SK-MEL-5 (cell line): ENCODE measurements at places on chromosomes 3 and 15.

DNA sequence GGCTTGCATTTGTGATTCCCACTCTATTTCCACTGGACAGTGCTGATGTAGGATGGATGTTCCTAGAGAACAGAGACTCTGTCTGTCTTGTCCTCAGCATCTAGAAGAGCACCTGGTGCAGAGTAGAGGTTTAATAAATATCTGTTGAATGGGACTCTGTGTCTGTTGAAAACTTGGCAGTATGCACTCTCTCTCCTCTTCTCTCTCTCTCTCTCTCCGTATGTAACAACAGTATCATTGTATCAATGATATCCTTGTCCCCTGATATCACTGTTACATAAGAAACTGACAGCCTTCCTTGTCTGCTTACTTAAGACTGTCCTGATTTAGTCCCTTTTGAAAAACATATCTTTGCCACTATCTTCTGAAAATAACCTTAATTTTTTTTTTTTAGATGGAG is 24.3 kb upstream of the MGLL start:
- DNase-seq: peak; percentile 90

DNA sequence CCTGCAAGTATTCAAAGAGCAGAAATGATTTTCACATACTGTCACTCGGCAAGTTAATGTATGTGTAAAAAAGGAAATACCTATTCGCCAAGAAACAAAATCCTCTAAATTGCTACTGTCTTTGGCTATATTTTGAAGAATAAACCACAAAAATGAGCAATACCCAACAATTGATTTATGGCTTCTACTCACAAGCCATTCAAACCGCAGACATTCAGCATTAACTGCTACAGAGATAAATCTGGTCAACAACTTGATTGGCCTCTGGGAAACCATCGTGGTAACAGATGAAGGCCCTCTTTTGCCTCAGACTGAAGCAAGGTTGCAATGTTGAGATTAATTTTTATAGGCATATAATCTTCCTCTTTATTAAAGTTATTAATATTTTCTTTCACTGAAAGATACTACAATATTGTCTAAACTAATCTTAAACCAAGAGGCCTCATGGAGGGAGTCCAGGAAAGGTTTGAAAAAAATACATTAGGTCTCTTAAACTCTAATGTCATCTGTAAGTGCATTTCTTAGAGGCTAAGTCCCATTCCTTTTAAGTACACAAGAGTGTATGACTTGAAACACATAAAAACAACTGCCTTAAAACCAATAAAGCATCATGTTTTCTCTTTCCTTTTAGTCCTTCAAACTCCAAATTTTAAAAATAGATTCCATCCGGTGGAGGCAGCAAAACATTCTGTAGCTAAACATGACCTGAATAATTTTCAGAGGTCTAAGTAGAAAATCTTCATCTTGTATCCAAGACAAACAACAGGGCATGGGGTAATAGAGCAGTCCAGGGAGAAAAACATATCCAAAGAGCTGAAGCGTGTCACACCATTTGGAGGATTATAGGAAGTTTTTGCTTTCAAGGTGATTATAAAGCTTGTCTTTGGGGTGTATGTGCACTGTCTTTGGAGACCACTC is 162.4 kb upstream of the TGFBR2 start:
- no peak for DNase-seq

- DNase-seq: peak; percentile 53
Measured at GRCh38 chr3:149224736-149225594, 3.3 kb upstream of the CP start.

DNA sequence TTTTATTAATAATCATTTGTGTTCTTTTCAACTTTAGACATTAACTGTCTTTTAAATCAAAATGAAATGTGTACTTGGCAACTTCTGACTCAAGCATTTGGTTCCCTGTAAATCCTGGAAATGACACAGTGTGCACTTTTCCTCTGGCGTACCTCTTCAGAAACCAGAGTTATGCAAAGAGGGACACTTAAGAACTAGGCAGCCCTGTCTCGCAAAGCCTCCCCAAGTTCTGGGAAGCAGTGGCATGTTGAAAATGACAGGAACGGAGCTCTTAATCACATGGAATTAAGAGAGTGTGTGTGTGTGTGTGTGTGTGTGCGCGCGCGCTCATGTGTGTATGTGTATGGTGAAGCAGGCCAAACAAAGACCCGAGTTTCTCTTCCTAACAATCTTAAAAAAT is 707.4 kb downstream of the MECOM start:
- no peak for DNase-seq

DNA sequence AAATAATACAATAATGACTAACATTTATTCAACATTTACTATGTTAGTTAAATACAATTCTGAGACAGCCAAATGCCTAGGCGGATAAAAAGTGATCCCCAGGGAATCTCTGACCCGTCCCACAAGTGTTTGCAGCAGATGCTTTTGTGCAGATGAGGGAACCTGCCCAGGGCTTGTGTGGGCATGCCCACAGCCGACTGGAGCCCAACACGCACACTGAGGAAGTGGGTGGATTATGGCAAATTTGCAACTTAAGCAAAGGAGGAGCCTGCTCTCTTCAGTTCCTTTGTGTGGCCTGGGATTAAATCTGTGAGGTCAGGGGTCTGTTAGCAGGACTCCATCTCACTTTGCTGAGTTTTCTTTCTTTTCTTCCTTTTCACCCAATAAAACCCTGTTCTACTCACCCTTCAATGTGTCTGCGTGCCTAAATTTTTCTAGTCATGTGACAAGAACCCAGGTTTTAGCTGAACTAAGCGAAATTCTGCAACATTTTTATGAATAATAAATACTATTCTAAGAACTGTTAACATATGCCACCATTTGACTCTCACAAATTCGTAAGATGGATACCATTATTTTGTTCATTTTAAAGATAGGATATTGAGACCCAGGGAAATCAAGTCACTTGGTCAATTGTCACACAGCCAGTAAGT is 13.9 kb upstream of the RTP1 start:
- DNase-seq: no peak

GRCh38 chr3:127978636-127979035 is 63.6 kb downstream of the KBTBD12 start:
- no peak for DNase-seq

GRCh38 chr3:100221159-100221558 is 39.6 kb upstream of the TBC1D23 start:
- no peak for DNase-seq

GRCh38 chr15:85479071-85479647 is 98.8 kb downstream of the AKAP13 start:
- DNase-seq: no peak

DNA sequence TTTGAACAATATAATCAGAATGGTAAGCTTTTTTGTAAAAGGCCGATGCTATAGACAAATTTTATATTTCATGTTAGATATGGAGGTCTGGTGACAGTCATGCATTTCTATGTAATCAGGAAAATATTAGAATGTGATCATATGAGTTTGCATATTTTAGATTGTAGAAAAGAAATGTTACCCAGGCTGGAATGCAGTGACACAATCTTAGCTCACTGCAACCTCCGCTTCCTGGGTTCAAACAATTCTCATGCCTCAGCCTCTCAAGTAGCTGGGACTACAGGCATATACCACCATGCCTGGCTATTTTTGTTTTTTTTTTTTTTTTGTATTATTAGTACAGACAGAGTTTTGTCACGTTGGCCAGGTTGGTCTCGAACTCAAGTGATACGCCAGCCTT is 152.0 kb downstream of the LMLN start:
- DNase-seq: no peak

DNA sequence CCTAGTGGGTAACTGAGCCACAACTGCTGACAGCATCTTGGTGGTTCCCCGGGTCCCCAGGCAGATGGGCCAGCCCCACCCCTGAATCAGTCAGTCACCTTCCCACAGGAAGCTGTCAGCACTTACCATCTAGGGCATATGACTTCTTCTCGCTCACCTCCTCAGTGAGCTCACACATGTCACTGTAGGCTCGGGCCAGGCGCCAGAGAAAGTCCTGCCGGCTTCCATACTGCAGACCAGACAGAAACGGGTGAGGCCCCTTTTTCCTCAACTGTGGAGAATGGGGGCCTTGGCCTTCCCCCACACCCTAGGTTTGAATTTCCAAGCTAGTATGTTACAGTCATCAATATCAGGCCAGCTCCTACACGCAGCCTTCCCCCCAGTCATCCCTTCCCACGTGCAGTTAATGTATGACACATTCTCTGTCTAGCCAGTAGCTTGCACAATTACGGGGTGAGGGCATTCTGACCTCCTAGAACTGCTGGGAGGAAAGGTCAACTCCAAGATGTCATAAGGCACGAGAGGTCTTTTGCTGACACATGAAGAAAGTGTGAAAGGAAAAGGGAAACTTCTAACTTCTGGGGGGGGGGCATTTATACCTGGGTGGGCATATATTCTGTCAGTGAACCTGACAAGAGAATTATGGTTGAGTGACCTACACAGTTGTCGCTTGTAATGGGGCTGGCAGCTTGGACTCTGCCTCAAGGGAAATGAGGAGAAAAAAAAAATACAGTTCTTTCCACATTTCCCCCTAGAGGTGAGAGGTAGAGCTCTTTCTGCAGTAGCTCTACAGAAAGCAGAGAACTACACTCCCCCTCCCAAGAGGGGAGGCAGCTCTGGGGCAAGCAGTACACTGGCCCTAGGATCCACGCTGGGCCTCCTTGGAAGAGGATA is 10.9 kb downstream of the RMDN3 start:
- no peak for DNase-seq

GRCh38 chr3:137008976-137009375 is 51.2 kb downstream of the IL20RB start:
- no peak for DNase-seq

GRCh38 chr3:103453152-103453551 is 1018.3 kb downstream of the ZPLD1 start:
- no peak for DNase-seq

DNA sequence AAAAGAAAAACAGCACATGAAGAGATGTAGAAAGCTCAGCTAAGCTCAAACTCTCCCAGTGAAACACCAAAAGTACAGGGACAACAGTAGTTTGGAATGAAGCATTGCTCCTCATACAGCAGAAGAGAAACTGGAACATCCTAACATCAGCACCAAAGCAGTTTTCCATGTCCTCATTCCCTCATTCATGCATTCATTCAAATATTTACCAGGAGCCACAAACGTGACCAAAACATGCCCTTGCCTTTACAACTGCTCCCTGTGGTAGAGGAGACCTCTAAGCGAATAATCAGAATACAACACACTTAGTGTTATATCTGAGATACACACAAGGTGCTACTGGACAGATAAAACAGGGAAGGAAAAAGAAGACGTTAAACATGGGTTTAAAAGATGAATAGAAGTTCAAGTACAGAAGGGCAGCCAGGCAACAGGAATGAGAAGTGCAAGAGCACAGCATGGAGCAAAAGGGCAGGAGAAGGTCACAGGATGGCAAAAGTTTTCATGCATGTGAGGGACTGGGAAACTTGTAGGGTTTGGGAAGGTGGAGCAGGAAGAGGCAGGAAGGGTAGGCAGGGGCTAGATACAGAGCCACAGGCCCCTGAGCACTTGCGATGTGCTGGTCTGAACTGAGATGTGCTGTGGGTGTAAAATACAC is 58.5 kb upstream of the LMCD1 start:
- DNase-seq: peak; percentile 21

GRCh38 chr15:37077623-37078351 is 22.6 kb downstream of the MEIS2 start:
- no peak for DNase-seq

DNA sequence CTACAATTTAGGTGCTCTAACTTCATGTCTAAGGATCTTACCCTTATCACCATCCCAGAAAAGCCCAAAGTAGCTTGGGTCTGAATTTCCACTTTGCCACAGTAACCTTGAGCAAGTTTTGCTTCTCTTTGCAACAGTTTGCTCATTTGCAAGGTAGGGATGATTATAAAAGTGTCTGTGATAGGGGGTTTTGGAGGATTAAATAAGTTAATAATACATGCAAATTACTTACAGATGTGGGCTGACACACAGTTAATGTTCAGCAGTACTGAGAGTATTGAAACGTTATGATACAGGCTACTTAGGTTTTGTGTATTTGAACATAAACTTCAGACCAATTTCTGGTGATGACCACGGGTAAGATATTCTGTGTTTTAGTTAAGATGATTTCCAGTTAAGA is 444.7 kb upstream of the TPRG1 start:
- DNase-seq: no peak

- peak; percentile 54 for DNase-seq
Measured at GRCh38 chr3:101857301-101857741, 8.0 kb downstream of the NFKBIZ start.

GRCh38 chr3:65314269-65314668 is 626.5 kb upstream of the ADAMTS9 start:
- no peak for DNase-seq

GRCh38 chr3:186971578-186971977 is 41.3 kb downstream of the ST6GAL1 start:
- DNase-seq: no peak

DNA sequence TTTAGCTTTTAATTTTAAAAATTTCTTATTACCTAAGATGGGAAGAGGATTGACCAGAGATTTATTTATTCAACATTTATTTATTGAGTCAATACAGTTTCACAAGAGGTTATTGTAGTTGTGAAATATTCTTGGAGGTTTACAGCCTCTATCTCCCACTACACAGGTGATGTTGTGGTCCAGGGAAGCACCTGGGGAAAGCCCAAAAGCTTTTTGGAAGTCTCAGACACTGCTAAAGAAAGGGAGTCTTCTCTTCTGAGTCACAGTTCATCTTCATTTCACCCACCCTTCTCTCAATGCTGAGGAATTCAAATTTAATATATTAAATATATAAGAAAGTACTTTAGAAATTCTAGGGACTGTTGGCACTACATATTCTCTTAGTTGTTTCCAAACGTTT is 41.8 kb downstream of the SERPINI1 start:
- no peak for DNase-seq

- no peak for DNase-seq
Measured at GRCh38 chr3:106534206-106534605, 665.4 kb upstream of the CBLB start.

GRCh38 chr15:27538325-27538724 is 560.8 kb downstream of the OCA2 start:
- no peak for DNase-seq

- no peak for DNase-seq
Measured at GRCh38 chr15:92745845-92746271, 90.3 kb upstream of the FAM174B start.

DNA sequence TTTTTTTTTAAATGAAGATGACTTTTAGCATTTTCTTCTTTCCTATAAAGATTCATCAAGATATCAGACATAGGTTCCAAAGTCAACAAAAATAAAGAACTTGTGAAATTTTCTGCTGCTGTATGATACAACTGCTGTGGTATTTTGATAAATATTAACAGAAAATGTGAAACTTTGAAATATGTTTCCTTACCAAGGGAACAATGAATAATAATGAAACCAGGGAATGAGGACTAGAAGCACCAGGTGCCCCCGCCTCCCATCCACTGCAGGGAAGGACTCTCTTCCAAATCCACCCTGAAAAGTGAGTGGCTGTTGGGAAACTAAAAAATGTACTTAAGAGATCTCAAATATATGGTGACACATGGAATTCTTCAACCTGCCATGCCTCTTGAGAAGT is 198.4 kb downstream of the FHIT start:
- no peak for DNase-seq

GRCh38 chr3:187291512-187292132 is at the start of gene MASP1:
Gene MASP1, minus strand, starts transcription at chr3:187291737. Its CDS starts 105 bp downstream, at chr3:187291632.
- no peak for DNase-seq

DNA sequence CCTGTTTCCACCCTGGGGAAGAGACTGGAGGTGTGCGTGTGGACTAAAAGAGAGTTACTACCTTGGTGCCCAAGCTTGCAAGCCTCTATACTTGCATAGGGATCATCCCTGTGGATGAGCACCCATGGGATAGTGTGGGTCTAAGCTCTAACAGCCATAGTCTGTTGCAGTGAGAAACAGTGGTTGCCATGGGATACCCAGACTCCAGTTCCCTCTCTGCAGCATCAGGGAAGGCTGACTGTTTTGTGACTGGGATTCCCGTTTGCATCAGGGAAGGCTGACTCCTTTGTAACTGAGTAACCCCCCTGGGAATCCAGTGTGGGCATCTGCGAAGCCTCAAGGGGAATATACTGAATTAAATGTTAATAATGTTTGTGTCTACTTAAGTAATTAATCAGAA is 196.1 kb downstream of the ZNF621 start:
- DNase-seq: peak; percentile 6
